Activated T-cell treated with anti-CD3 and anti-CD28 coated beads for 24 hours (primary cell): ENCODE measurements at places on chromosomes 1 and 21.

DNA sequence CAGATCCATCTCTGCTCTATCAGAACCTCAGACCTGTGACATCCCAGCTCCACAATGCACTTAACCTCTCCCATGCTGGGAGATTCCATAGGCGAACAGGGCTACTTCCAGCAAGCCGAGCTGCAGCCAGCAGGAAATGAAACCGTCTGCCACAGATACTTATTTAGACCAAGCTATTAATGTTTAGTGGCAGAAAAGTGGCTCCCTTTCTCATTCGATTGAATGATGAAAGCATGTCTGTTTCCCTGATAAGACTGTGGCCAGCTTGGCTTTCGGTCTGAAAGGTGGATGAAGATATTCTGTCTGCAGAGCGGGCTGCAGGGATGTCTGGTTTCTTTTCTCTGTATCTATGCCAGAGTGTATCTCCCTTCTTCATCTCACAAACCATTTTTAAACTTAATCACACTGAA lies 146.4 kb downstream of the GREM2 start:
- no peak for DNase-seq

DNA sequence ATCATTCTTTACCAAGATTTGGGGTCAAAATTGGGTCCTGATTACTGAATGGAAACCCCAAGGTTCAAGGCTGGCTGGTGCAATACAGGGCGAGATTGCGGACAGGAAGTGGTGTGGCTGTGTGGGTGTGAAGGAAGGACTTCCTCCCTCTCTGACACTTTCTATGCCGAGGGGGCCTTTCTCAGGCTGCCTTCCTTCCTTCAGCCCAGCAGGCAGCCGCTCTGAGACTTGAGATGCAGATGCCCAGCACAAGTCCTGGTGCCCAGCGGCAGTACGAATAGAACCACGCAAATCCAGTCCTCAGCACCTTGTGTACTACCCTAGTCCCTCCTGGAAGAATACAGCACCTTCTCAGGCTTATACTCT lies 16.3 kb downstream of the BATF3 start:
- no peak for DNase-seq

DNA sequence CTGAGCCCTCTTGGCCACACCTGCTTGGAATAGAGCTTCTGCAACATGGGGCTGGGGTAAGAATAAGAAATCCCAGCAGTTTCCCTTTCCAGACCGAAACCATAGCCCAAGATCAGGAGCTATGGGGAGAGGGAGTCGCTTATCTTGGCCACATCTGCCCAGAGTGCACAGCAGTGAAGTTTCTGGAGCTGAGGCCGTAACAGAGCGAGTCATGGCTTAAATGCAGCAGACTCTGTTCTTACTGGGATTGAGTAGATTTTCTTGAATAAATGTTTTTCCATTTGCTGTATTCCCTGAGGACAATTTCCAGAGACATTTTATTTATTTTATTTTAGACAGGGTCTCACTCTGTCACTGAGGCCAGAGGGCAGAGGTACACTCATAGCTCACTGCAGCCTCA lies 33.5 kb downstream of the CFAP57 start:
- no peak for DNase-seq

- no peak for DNase-seq
These were observed 116.0 kb downstream of the CASZ1 start for GRCh38 chr1:10680487-10680886.

- no peak for DNase-seq
These were observed 99.1 kb upstream of the RAB3GAP2 start for GRCh38 chr1:220371324-220371723.

- no peak for DNase-seq
These were observed 407.3 kb downstream of the USP25 start for GRCh38 chr21:16137106-16137505.

DNA sequence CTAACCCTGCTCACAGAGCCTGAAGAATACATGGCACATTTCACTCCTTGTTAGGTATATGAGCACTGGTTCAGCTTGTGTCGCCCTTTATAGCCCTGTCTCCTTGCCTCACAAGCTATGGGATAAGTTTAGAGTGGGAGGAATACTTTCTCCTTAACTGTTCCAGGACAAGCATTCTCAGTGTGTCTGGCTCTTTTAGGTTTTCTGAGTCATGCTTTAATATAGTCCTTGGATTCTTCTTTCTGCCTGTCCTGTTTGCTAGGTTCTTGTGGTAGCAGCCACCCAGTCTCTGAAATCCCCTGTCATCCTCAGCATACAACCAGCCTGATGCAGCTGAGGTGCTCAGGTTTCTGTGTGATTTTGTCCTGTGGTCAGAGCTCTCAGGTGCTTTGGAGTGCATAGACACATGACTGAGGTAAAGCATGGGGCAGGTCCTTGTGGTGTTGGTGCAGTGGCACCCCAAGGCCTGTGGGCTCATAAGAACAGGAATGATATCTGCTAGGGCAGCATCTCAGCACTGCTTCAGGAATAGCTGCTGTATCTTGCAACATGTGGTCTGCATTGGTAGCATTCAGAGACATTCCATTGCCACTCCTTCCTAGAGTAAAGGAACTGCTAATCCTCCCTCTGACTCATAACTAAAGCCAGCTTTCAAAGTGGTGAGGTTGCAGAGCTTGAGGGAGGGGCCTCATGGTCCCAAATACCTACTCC lies 14.2 kb upstream of the CASQ2 start:
- DNase-seq: no peak

- no peak for DNase-seq
These were observed 37.3 kb upstream of the IRF2BP2 start for GRCh38 chr1:234647245-234647644.

DNA sequence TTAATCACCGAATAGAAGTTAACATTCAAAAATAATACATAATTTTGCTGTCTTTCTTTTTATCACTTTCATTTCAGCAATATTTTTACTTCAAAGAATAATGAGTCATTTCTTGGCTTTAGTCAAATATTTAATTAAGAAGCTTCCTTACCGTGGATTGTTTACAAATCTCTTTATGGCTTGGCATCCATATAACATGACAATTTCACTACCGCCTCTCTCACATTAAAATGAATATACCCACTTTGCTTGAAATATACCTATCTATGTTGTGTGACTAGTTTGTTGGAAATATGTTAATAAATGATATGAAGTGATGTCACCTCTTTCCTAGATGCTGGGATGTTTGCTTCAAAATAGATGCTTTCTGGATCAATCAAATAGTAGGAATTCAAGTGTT lies 1203.9 kb downstream of the AMY1C start:
- no peak for DNase-seq

DNA sequence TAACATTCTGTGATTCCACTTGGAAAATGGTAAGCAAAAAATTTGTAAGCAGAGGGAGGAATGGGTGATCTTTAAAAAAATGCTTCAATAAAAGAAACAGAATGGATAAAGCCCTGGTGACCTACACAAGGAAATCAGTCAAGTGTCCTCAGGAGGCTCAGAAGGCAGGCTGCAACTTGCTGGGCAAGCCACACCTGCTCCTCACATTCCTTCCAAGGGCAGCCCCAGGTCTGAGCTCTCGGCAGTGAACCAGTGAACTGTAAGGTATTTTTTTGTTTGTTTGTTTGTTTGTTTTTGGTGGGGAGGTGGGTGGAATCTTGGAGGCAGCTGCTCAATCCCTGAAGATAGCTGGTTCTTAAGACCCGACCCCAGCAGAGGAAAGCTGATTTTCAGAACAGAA lies 4.4 kb downstream of the TACSTD2 start:
- DNase-seq: no peak

DNA sequence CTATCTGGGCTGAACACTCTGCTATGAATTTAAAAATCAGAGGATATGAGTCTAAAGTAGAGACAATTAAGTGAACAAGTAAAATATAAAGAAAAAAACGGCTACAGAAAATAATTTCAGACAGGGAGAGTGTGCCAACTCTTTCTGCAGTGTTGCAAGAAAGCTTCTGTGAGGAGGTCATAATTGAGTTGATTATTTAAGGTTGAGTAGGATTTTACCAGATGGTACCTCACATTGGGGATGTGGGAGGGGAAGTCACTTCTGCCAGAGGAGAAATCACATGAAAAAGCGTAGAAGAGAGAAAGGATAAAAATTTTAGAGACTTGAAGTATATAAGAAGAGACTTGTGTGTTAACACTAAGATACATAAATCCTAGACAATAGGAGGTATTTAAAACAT lies 238.0 kb upstream of the NCAM2 start:
- DNase-seq: no peak

- DNase-seq: no peak
These were observed 2.1 kb upstream of the UBE2T start for GRCh38 chr1:202343652-202344349.

DNA sequence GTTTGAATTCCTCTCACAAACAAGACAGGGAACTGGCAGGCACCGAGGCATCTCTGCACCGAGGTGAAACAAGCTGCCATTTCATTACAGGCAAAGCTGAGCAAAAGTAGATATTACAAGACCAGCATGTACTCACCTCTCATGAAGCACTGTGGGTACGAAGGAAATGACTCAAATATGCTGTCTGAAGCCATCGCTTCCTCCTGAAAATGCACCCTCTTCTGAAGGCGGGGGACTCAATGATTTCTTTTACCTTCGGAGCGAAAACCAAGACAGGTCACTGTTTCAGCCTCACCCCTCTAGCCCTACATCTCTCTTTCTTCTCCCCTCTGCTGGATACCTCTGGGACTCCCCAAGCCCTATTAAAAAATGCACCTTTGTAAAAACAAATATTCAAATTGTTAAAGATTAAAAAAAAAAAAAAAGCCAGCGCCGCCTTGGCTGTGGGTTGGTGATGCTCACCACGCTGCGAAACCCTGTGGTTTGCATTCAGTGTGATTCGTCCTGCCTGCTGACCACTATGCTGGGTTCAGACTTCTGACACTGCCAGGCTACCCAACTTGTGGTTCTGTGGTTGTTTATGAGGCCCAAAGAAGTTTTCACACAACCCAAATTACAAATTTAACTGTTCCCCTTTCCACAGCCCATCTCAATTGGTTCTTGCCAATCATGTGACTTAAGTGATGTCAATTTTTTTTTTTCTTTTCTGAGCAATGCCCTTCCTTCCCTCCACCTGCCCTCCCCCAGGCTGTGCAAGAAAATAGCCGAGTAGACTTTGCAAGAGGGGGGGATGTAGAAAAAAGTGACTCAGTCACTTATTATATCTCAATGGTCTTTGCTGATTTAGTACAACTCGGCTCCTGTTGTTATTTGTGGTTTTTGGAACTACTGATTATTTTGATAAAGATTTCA lies at the start of gene RUNX1:
RUNX1 (minus strand) TSS at position 597 of the 912 bp plus-strand sequence.
- DNase-seq: peak; percentile 77

GRCh38 chr1:68268896-68269483 lies 36.7 kb upstream of the WLS start:
- DNase-seq: no peak

GRCh38 chr21:45802425-45802824 lies 158.9 kb downstream of the PCBP3 start:
- DNase-seq: no peak

- DNase-seq: no peak
These were observed 35.1 kb upstream of the RGS7 start for GRCh38 chr1:241391926-241392710.

- DNase-seq: no peak
These were observed 145.5 kb downstream of the TBX15 start for GRCh38 chr1:118842452-118843201.

GRCh38 chr1:107195476-107195875 lies 54.6 kb downstream of the NTNG1 start:
- DNase-seq: no peak

- DNase-seq: no peak
These were observed 16.4 kb downstream of the LDLRAD1 start for GRCh38 chr1:54001591-54001990.

DNA sequence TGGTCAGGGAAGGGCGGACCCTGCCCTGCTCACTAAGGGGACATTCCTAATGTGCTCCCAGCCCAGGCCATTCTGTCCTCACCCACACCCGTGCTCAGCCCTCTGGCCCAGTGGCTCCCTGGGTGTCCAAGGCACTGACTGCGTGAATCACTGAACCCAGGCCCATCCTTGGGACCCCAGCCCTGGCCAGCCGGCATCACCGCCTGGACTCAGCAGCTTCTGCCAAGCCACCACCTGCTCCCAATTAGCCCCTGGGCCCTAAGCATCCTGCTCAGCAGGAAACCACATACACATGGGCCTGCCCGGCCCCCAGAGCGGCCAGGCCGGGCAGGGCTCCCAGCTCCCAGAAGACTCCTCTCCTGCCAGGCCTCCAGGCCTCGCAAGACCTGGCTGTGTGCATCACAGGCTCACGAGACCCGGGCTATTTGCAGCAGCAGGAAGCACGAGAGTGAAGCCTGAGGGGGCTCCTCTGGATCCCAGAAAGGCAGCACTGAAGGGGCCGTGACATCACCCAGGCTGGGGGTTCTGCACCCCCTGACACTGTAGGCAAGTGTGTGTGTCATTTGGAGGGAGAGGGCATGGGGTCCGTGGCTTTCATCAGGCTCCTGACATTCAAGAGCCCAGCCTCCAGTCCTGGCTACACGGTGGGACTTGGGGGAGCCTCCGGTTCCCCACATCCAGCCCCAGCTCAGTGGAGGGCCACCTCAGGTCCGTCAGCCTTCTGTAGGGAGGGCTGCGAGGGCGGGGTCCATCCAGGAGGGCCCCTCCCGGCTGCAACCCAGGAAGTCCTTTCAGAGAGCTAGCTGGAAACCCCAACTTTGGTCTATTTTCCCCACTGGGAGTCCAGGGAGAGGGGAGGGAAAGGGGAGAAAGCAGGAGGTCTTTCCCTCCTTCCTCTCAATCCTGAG lies 1.6 kb downstream of the MFAP2 start:
- no peak for DNase-seq

DNA sequence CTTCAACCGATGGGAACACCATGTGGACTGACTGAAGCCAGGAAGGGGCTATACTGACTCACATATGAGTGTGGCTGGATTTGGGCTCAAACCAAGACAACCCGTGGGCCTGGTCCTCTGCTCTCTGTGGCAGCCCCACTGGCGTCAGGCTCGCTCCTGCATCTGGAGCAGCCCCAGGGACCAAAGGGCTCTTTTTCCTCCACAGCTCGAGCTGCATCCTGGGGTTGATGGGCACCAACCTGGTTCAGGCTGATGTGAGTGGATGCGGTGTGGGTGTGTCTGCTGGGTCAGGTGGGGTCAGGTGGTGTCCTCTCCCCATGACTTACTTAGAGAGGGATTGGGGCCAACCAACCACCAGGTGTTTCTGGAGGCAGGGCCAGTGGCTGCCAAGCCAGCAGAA lies 303.0 kb upstream of the AJAP1 start:
- no peak for DNase-seq
